ENCODE measurements at places on chromosomes 16 and 17.

GRCh38 chr16:87093804-87094555 lies 223.2 kb downstream of the C16orf95 start:
- DNase-seq: no peak

GRCh38 chr17:74715144-74715543 lies 2.4 kb upstream of the CD300LF start:
- no peak for DNase-seq

- no peak for DNase-seq
These were observed 120.4 kb upstream of the IRX6 start for GRCh38 chr16:55203570-55203969.

DNA sequence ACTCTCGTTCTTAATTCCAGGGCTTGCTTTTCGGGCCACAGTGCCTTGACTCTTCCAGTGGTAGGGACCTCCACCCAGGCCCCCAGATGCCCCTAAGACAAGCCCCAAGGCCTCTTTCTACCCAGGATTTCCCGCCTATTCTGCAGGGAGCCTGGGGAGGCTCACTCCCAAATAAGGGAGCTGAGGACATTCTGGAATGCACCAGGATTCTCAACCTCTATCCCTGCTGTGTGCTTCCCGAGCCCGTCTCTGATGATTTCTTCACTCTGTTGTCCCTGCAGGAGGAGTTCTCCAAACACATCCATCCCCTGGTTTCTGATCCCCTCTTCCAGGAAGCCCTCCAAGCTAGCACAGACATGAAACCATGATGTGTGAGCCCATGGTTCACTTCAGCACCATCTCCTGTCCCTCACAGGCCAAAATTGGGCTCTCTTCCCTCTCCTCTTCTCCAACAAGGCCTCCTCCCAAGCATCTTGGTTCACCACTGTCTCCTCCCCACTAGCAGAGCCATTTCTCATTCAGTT lies 255.9 kb downstream of the KATNIP start:
- no peak for DNase-seq

DNA sequence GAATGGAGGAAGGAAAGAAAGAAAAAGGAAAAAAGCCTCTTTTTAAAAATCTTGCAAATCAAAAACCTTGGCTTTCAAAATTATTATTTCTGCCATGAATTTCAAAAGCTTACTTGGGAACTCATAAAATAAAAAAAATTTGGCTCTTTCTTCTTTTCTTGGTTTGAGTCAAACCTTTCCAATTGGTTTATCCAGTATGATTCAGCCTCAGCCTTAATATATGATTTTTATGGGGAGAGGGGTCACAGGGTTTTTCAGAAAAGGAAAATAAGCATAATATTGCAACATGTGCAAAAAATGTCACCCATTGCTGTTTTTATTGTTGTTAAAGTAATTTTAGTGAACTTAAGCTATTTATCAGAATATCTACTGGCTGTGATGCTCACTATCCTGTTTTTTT lies 31.2 kb upstream of the HAPSTR1 start:
- no peak for DNase-seq
